Fibroblast of skin of back (primary cell): ENCODE measurements at places on chromosomes 16 and 17.

GRCh38 chr17:80613732-80614071 lies 69.1 kb downstream of the RPTOR start:
- no peak for DNase-seq

- DNase-seq, result no peak
These were observed 72.0 kb downstream of the SKAP1 start for GRCh38 chr17:48357779-48358602.

GRCh38 chr16:73076324-73076810 lies 28.4 kb upstream of the ZFHX3 start:
- DNase-seq, result no peak

DNA sequence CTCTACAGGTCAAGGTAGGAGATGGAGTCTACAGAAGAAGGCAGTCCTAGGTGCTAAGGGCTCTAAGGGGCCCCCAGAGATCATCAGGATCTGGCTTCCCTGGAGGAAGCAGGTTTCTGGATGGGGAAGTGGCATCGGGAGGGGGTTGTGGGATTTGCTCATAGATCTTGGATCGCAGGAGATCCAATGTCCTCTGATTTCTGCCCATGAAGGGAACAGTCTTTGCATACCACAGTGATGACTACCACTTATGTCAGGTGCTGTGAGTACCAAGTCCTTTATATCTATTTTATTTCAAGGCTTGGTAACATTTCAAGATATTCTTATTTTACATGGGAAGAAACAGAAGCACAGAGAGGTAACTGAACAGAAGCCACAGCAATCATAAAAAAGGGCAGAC lies 164.0 kb downstream of the RGS9 start:
- DNase-seq, result no peak

- DNase-seq, result no peak
These were observed 814 bp upstream of the DYNLL2 start for GRCh38 chr17:58082341-58082869.
